ENCODE measurements at places on chromosomes 1 and 21.

DNA sequence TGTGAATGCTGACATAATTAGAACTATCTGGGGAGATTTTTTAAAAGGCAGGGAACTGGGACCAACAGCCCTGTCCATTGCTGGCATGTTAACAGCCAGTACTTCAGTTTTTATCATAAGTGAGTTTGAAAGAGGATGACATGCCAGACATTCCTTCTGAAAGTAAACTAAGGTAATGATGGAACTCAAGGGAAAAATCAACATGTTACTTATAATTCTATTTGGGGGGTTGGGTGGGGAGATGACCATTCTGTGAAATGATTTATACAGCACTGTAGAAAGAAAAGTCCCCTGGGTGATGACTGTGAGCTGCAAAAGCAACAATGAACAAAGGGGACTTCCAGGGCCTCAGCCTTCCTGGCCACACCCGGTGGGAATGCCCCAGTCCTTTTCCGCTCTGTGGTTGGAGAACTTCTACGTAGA lies 5.4 kb upstream of the LAMC2 start:
- no peak for DNase-seq

DNA sequence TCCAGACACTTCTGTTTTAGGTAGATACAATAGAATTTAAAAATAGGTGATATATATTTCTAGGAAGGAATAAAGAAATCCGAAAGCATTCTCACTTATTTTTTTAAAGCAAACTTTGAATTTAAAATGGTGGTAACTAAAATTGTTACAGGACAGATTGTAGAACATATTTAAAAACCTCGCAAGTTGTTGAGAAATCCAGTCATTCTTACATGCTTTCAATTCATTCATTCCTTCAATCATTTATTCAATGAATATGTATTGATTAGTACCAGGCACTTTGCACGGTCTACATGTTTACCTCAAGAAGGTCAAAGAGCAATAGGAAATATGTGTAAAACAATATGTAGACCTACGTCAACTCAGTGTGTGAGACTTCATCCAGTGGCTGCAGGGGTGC lies 189.9 kb upstream of the SNX7 start:
- no peak for DNase-seq

GRCh38 chr1:220300442-220301121 lies 28.3 kb upstream of the RAB3GAP2 start:
- DNase-seq: peak; percentile 90

- no peak for DNase-seq
Observed at GRCh38 chr1:20149601-20150325, 10.6 kb downstream of the PLA2G2F start.

- no peak for DNase-seq
Observed at GRCh38 chr21:23695443-23695842, 1911.8 kb downstream of the MRPL39 start.

DNA sequence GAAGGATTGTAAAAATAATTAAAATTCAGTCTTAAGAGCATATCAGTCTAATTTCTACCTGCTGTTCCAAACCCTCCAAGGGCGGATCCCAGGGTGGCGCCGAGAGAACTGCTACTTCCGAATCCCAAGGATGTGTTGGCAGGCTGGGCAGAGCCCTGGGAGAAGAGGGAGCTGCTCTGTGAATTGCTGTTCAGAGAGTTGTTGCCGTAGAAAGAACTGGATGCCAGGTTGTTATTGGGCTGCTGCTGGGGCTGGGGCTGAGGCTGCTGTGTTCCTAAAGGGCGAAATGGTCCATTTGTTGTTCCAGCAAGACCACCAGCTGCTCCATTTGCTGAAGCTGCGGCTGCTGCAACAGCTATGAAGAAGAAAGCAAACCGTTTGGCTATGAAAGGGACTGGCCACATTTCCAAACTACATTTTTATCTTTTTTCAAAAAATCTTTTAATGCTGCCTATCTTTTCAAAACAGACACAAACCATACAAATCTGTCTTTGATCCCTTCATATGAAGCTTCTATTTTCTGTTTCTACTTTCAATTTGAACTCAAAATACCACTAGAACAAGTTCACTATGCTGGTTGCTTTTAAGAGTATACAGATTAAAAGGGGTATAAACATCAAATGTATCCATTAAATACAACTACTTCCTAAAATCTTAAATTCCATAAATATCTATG lies 57.5 kb upstream of the SDC3 start:
- no peak for DNase-seq

GRCh38 chr1:226820941-226821718 lies 49.3 kb upstream of the PSEN2 start:
- DNase-seq: peak; percentile 94

GRCh38 chr1:15184436-15185241 lies 31.1 kb downstream of the TMEM51 start:
- no peak for DNase-seq

DNA sequence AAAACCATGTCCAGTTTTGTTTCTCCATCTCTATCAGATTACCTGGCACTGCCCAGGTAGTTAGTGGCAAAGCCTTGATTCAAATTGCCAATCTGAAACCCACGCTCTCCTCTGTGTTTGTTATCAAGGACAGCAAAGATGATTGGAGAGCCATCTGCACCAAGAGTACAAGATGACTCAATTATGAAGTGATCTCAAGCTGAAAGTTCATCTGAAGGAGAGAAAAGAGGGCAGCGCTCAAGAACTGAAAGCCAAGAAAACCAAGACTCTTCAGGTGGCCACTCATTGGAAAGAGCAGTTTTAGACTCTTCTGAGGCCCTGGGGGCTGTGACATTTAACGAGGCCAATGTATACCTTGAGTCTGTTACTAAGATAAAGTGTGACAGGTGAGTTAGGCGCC lies 13.8 kb downstream of the RXRG start:
- DNase-seq: no peak

GRCh38 chr21:45573452-45574035 lies 31.3 kb upstream of the SLC19A1 start:
- no peak for DNase-seq

DNA sequence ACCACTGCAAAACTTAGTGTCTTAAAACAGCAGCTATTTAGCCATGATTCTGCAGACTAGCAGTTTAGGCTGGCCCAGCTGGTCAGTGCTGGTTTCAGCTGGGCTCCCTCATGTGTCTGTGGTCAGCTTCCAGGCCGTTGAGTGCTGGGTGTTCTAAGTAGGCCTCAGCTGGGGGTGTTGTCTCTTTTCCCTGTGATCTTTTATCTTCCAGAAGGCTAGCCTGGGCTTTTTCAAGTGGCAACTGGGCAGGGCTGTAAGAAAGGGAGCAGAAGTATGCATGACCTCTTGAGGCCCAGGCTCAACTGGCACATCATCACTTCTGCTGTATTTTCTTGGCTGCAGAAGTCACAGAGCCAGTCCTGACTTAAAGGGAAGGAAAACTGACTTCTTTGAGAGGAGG lies 136.1 kb downstream of the KIF26B start:
- DNase-seq: no peak

- no peak for DNase-seq
Observed at GRCh38 chr1:53536606-53537005, 77.4 kb downstream of the DMRTB1 start.

- DNase-seq: no peak
Observed at GRCh38 chr1:203250911-203251310, 21.4 kb upstream of the CHIT1 start.

GRCh38 chr1:77831566-77831965 lies 52.1 kb downstream of the MIGA1 start:
- DNase-seq: no peak

- DNase-seq: no peak
Observed at GRCh38 chr1:11150326-11150725, 38.8 kb upstream of the ANGPTL7 start.

DNA sequence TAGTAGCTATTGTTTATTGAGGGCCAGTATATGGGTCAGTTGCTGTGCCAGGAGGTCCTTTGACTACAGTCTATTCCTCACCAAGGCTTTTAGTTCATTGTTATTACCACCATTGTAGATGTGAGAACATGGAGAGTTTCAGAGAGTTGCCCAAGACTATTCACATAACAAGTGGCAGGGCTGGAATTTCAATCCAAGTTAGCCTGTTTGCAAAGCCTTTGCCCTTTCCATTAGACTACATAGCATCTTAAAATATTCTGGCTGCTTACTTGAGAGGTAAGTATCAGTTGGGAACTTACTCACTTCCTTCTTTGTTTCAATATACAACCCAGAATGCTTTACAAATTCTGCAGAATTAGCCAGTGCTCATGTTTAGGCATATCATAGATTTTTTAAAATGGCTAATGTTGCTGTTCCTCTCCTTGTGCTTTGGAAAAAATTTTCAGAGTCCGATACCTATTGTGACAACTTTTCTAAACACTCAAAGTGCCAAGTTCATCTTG lies 141.2 kb downstream of the FGGY start:
- DNase-seq: no peak

DNA sequence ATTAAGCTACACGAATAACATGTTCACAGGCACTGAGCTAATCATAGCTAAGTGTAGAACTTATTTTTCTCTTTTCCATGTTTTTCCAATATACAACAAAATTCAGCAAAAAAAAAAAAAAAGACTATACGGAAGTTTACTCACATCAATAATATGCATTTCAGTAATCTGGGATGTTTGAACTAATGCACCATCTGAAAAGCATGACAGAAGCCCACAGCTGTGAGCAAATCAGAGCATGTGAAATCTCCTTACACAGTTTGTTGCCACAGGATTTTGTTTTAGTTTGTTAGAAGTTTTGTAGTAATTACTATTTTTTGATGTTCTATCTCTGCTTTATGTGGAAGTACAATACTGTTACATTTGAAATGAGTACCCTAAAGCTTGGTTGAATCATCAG lies 1051.7 kb downstream of the TTLL7 start:
- no peak for DNase-seq

- no peak for DNase-seq
Observed at GRCh38 chr1:212310383-212310782, 25.2 kb downstream of the PPP2R5A start.

- DNase-seq: no peak
Observed at GRCh38 chr1:107100331-107100984, 40.4 kb upstream of the NTNG1 start.

DNA sequence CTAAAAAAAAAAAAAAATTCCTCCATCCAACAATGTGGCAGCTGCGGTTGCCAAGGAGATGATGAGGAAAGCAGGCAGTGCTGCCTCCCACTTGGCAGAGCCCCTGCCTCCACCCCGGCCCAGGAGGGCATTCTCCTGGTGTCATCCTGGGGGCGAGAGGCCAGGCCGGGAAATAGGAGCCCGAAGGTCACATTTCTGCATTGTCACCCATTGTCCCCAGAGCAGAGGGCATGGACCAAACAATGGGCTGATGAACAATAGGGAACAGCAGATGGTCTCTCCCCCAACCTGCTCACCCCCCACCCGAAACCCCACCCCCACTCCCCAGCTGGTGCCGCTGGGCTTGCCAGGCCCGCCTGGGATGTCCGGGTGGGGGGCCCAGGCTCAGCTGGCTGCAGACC lies 37.3 kb downstream of the CAMK2N1 start:
- DNase-seq: no peak

DNA sequence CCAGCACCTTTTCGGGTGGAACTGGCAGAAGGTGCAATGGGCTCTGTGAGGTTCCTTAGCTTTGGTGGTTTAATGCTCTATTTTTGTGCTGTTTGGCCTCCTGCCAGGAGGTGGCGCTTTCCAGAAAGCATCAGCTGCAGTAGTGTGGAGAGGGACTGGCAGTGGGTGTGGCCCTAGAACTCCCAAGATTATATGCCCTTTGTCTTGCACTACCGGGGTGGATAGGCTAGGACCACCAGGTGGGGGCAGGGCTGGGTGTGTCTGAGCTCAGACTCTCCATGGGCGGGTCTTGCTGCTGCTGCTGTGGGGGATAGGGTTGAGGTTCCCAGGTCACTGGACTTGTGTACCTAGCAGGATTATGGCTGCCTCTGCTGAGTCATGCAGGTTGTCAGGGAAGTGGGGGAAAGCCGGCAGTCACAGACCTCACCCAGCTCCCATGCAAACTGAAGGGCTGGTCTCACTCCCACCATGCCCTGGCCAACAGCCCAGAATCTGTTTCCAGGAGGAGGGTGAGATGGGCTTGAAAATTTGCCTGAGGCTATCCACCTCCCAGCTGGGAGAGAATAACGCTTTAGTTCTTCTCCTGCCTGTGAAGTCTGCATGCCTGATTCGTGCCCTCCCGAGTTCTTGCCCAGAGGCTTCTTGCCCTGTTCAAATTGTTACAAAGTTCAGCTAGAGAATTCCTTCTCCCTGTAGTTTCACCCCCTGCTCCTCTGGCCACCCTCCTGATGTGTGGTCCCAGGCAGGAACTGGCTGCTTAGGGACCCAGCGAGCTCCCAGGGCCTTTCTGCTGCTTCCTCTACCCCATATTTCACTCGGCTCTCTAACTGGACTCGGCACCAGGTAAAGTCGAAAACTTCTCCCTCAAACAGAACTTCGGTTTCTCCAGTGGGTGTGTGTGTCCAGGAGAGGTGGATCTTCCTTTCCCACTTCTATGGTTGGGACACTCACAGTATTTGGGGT lies 76.5 kb upstream of the BTG3 start:
- DNase-seq: no peak

DNA sequence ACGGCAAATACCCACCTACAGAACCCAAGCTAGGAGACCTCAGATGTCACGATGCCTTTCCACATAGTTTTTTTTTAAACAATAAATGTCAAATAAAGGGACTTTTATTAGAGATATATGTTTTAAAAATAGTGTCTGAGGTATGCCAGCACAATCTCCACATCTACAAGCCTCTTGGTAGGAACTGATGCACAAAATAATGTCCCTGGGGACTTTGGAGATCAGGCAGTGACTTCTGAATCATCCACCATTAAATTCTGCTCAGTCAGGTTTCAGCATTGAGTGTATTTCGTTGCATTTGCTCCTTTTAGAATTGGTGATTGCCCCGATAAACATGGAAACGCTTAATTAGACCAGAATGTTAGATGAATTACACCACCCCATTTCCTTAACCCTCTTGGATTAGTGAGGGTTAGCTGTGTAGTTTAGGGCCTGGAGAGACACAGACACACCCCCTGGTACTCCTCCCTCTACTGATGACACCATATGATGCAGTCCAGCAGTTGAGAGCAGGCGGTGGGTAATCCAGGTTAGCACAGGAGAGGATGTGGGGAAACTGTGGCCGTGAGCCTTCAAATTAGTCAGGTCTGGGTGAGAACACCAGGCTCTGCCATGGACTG lies 33.6 kb downstream of the LGR6 start:
- no peak for DNase-seq

GRCh38 chr1:64581135-64581842 lies 111.4 kb downstream of the CACHD1 start:
- no peak for DNase-seq

GRCh38 chr21:43611598-43612369 lies 47.5 kb downstream of the HSF2BP start:
- no peak for DNase-seq

DNA sequence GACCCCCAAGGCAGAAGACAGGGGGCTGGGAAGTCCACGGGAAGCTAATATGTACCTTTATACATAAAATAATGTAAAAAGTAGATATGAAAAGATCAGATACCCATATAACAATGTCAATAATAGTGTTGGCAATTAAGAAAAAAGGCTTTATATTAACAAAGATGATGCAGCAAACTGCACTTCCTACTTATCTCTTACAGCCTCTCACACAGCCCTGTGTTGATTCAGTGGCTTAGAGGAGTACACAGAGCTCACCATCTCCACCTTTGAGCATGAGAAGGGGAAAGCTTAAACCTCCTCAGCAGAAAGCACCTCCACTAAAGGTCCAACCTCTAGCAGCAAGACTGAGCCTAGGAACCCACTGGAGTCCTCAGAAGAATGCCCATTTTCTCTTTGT lies 7.2 kb upstream of the VSIG8 start:
- no peak for DNase-seq
